ENCODE measurements at places on chromosomes 5 and 9.

- no peak for DNase-seq
Measured at GRCh38 chr5:141787376-141787775, 90.8 kb downstream of the PCDH1 start.

DNA sequence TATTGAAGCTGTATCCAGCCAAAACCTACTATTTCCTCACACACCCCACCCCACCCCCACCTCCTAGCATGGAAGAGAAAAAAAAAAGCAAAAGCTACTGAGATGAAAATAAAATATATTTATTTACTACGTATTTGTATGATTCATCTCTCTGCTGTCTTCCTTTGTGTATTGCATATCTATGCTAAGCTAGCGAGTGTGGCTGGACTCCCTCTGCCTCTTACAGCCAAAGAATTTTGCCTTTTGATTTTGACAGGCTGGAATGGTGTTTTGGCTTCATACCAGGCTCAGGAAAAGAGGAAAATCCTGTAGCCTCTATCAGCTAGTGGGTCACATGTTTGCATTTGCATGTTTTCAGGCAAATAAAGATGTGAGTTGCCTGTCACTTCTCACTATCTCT lies 2.2 kb downstream of the ABLIM3 start:
- DNase-seq, result no peak

GRCh38 chr5:171311322-171312077 lies 2.5 kb downstream of the TLX3 start:
- DNase-seq, result no peak

- DNase-seq, result no peak
Measured at GRCh38 chr5:113749334-113749733, 235.8 kb downstream of the YTHDC2 start.
